Left renal pelvis (tissue), 4 donors: ENCODE measurements at places on chromosomes 2 and 18. TPM values are rescaled to one million over a fixed set of nuclear protein-coding genes. Genes with fewer than 3 reads are reported as not detected.

The ATP8B1 gene
- 31.4 TPM for polyA plus RNA-seq

The TUBA3D gene
- 1.4 TPM for polyA plus RNA-seq

The GNAL gene
- 3.5 TPM for polyA plus RNA-seq

The MC4R gene
- polyA plus RNA-seq, result 0.44 TPM

The CAPN14 gene
- 0.04 TPM for polyA plus RNA-seq

The CROCC2 gene
- 0.04 TPM for polyA plus RNA-seq

The LIMS4 gene
- 1.2 TPM for polyA plus RNA-seq

The SPC25 gene
- 25.8 TPM for polyA plus RNA-seq

The PRKAG3 gene
- not detected for polyA plus RNA-seq

The HJURP gene
- 24.3 TPM for polyA plus RNA-seq

The DLGAP1 gene
- 4.8 TPM for polyA plus RNA-seq

The TXNDC2 gene
- polyA plus RNA-seq, result not detected

The IL1RN gene
- 1.4 TPM for polyA plus RNA-seq

The CXXC1 gene
- 75.9 TPM for polyA plus RNA-seq

The CPS1 gene
- 5.3 TPM for polyA plus RNA-seq

The PDCD1 gene
- not detected for polyA plus RNA-seq

The KHK gene
- 6.0 TPM for polyA plus RNA-seq

The CFAP53 gene
- polyA plus RNA-seq, result 4.0 TPM
